ENCODE measurements at places on chromosomes 16 and 17.
A peak's percentile ranks its signal among the peaks of the same experiment; 100 is the strongest.

DNA sequence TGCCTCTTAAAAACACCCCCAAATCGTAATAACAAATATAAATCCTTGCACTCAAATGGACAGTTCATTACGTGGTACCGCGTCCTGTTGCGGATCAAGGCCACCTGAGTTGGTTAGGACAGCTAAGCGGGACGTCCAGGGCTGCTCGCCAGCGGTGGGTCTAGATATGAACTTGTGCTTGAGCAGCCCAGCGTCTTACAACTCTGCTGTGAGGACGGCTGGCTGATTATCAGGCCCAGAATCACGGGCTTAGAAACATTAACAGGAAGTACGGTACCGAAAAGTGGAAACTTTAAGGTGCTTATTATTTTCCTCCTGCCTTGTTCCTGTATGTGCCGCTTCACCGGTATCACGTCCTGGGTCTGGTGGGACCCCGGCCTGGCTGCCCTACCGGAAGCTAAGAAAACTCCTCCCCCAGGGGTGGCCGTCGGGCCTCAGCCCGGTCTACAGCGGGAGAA, 832 bp upstream of the SRRM2 start:
- DNase-seq: no peak

DNA sequence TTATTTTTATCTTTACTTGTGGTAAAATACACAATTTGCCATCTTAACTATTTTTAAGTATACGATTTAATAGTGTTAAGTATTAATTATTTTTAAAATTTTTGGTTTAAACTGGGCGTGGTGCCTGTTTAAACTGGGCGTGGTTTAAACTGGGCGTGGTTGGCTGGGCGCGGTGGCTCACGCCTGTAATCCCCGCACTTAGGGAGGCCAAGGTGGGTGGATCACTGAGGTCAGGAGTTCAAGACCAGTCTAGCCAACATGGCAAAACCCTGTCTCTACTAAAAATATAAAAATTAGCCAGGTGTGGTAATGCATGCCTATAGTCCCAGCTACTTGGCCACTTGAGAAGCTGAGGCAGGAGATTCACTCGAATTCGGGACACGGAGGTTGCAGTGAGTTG, 4.0 kb upstream of the CCDC43 start:
- no peak for DNase-seq

DNA sequence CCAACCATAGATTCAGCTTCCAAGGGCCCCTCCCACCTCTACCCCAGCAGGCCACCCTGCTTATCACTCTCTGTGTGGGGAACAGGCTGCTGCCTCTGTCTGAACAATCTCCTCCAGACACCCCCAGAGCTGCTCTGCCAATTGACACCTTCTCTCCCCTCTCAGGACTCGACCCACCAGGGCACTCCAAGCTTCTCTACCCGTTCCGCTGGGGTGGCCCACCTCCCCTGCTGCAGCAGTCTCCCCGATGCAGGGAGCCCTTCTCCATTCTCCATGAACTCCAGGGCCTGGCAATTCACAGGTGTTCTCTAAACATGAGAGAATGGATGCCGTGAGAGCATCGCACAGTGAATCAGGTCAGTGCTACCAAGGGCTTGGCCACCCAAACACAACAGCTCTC, 28.3 kb upstream of the FAAP100 start:
- DNase-seq: no peak

- DNase-seq: no peak
These were observed 336.1 kb upstream of the TBX2 start for GRCh38 chr17:61063528-61063927.

DNA sequence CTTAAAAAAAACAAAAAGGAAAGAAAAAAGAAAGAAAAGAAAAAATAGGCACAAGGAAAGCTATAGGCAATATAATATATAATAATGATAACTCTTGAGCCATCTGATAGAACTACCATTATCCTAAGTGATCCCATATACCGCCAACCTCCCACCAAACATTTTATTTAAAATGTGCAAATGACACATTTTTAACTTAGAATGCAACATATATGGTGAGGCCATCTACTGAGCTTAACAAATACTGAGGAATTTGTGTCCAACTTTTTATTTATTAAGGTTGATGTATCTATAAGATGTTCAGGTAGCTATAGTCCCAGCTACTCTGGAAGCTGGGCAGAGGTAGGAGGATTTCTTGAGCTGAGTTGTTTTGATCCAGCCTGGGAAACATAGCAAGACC, 14.4 kb upstream of the APPBP2 start:
- DNase-seq: no peak

DNA sequence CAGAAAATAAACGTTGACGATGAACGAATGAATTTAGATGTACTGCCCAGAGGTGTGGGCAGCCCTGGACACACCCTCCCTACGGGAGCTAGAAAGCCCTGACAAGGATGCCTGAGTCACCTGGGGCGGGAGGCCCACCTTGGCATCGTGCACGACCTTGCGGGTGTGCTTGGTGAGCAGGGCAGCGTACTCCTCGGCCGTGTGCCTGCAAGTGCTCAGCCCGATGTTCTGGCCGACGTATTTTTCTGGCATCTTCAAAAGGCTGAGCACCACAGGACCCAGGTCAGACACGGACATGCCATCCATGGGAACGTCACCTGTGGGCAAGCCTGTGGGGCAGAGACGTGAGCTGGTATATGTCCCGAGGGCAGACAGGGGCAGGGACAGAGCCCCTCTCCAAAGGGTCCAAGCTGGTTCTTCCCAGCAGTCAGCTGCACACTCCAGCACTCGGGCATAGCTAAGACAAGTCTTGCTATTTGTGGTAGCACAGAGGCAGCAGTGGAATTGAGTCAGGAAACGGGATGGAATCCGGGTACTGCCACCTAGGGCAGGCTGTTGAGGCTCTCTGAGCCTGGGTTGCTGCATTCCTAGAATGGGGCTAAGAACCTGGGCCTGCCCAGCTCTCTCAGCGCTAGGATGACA, 10.8 kb downstream of the NMRAL1 start:
- no peak for DNase-seq

DNA sequence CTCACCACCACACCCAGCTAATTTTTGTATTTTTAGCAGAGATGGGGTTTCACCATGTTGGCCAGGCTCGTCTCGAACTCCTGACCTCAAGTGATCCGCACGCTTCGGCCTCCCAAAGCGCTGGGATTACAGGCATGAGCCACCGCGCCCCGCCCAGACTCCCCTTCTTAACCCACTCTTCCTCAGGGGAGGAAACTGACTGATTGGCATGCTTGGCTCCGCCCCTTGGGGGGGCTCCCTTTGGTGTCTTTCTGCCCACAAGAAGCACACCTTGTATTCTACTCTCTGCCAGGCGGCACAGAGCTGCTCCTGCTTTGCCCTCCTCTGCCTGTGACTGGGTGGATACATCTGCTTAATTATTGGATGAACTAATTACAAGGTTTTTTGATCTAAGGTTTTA, 4.7 kb upstream of the ASGR2 start:
- no peak for DNase-seq

DNA sequence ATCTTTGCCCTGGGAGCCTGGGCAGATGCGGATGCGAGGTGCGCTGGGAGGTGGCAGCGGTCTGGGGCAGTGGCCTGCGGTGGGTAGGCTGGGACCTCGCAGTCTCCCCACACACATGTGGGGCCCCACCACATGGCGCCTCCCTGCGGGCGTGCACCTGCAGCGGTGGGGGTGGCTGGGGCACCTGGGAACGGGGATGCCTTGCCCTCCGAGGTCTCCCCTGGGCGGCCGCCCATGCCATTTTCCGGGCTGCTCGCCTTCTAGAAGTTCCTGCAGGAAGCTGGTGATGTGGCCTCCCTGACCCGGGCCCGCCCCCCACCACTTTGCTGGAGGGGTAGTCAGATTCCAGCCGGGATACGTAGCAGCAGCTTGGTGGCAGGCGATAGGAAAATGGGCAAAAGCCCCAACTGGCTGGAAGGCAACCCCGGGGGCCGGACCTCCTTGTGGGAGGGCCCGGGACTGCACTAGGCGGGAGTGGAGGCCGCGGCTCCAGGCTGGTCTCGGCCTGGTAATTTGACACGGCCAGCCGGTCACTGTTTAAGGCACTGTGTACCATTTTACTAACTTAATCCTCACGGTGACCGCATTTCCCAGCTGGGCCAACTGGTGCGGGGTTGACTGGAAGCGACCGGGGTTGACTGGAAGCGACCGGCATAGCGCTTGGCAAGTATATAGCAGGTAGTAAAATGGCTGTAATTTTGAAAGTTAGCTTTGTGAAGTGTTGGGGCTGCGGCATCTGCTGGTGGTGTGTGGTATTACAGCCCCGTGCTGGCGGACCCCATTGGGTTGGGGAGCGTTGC, 38.5 kb downstream of the IGF2BP1 start:
- DNase-seq: peak; percentile 33

DNA sequence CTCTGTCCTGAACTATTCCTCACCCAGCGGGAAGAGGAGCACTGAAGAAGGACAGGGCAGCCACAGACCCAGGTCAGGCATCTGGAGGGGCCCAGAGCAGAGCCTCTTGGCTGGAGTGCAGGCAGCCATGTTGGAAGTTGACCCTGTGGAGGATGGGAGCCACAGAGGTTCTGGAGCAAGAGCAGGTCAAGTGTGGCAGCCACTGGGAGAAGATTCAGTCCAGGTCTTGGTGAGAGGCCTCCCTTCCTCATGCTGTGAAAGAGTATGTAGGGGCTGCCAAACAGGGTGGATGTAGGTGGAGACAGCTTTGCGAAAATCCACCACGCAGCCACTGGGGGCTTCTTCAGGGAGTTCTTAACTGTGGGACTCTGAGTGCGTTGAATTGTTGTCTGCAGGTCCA, 590 bp upstream of the CD79B start:
- no peak for DNase-seq

GRCh38 chr16:58127634-58128033, 1.5 kb downstream of the CFAP20 start:
- no peak for DNase-seq

DNA sequence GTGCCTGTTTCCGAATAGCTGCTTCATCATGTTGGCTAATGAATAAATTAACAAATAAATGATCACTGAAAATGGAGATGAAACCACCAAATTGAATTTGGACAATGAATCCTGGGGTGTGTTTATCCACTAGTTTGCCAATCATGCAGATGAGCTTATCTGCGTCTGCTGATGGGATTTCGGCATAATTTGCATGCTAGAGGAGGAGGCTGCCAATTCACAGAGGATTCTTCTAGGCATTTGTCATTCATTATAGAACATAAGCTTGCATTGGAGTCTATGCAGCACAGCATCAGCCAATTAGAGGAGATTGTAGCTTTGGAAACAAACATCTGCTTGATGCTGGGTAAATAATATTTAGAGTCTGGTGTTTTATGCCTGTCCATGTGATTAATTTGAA, 123.1 kb downstream of the NPIPB5 start:
- no peak for DNase-seq

- DNase-seq: no peak
These were observed 113.4 kb upstream of the SEC14L1 start for GRCh38 chr17:77027271-77027889.

GRCh38 chr16:83272843-83273242, 534.9 kb upstream of the HSBP1 start:
- DNase-seq: no peak

GRCh38 chr17:29059281-29059680, 16.3 kb downstream of the PIPOX start:
- no peak for DNase-seq

DNA sequence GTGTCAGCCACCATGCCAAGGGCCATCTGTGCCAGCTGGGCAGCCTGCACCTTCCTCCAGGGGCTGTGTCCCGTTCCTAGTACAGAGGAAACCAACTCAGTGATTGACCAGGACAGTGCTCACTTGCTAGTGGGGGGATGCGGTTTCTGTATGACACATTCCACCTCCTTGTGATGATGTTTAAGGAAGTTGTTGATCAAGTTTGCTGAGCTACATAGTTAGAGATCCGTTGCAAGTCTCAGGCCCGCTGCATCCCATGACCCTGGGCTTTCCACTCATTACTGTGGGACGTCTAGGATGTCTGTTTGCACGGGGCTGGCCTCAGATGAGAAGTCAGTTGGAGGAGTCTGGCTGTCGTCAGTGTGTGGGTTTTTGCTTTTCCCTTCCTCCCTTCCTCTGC, 33.6 kb downstream of the RNF213 start:
- peak; percentile 38 for DNase-seq

GRCh38 chr17:27535178-27535928, 79.1 kb downstream of the KSR1 start:
- no peak for DNase-seq

DNA sequence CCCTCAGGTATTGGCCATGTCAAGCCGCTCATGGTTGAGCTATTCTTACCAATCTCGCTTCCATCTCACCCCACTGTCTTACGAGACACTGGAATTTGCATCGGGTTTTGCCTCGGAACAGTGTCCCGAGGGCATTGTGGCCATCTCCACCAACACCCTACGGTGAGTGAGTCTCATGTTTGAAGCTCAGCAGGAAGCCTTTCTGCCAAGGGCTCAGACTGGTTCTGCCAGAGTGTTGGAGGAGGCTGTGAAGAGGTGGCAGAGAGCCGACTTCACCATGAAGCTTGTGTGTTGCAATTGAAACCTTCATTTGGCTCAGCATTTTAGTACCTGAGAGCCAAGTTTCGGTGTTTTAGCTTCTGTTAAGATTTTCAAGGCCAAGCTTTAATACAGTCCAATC, 38.0 kb downstream of the SF3B3 start:
- DNase-seq: no peak

DNA sequence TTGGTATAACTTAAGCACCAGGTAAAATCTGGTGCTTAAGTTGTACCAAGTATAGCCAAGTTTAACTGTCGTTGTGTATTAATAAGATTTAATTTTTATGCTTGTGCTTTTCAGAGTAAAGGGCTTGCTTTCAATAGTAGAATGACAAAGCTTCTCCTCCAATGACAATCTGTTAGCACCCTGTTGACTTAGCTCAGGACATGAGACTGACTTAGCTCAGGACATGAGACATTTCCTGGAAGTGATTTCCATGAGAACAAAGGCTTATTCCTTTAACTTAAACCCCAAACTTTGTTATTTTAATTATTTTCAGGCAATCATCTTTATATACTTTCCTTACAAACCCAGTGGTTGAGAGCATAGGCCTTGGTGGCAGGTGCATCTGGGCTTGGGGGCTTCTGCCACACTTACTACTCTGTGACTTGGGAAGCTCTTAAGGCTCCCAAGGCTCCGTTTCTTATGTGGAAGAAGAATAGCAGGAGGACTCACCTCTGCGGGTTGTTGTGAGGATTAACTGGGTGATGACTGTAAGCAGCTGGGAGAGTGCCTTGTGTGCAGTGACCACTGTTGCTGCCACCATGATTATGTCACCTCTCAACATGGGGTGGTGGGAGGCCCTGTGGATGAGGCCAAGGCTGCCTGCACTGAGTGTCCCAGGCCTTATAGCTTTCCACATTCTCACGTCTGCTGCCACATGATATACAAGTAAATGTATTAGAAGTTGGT, 59.4 kb upstream of the CMIP start:
- DNase-seq: no peak

- DNase-seq: no peak
These were observed 53.9 kb upstream of the TOB1 start for GRCh38 chr17:50920041-50920410.

DNA sequence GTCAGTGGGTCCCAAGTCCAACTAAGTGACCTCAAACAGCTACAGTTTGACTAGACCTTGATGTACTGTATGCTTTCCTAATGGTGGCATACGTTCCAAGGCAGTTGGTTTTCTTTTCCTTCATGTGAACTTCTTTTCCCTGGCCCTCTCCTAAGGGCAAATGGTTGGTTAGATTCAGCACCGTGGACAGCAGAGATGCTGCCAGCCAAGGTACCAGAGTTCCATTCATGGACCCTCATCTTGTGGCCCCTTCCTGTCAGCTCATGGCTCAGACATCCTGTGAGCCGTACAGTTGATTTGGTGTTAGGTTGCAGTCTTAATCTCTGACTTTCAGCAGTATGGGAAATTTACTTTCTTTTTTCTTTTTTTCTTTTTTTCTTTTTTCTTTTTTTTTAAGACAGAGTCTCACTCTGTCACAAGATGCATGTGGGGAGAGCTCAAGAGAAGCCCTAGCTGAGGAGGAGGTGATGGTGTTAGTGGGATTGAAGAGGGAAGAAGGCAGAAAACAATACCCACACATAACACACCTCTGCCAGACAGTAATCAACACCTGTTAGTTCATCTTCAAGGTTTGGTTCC, 122.4 kb downstream of the USP31 start:
- peak; percentile 6 for DNase-seq
